ENCODE measurements at places on chromosomes 5 and 9.

- DNase-seq = no peak
These were observed 12.7 kb upstream of the EBF1 start for GRCh38 chr5:159112436-159112835.

- DNase-seq = no peak
These were observed 295.9 kb upstream of the TNC start for GRCh38 chr9:115413766-115414382.

DNA sequence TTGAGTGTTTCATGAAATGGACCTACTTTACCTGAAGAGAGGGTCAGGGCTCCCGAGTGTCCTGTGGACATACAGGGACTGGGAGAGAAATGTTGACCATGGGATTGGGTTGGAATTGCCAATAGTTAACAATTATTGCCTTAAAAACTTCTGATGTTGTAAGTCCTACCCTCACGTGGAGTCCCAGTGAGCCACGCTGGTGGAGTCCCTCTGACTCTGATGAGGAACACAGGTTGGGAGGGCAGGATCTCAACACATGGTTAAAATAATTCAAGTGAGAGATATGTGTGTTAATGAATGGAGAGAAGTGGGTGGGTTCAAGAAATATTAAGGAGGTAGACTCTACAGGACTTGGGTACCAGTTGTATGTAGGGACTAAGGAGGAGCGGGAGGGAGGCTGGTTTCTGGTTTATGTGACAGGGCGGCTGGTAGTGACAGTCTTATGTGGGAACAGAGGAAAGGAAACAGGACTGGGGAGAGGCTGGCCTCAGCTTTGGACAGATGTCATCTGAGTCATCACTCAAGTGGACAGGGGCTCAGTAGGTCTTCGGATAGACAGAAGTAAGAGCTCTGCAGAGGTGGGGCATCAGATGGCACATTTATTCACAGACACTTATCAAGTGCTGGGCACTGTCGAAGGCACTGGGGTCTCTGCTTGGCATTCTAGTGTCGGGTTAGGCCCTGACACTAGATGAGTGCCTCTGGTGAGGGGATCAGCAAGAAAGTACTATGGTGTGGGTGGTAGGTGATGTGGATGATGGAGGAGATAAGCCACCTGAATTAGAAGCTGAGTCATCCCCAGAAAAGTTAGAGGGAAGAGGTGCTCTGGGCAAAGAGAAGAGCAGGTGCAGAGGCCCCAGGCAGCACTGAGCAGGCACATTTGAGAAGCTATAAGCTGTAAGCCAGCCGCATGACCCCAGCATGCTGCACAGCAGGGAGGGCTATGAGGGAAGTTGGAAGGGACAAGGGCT lies 27.2 kb downstream of the MAML1 start:
- DNase-seq = no peak

GRCh38 chr5:129804705-129805104 lies 56.8 kb downstream of the MINAR2 start:
- no peak for DNase-seq

DNA sequence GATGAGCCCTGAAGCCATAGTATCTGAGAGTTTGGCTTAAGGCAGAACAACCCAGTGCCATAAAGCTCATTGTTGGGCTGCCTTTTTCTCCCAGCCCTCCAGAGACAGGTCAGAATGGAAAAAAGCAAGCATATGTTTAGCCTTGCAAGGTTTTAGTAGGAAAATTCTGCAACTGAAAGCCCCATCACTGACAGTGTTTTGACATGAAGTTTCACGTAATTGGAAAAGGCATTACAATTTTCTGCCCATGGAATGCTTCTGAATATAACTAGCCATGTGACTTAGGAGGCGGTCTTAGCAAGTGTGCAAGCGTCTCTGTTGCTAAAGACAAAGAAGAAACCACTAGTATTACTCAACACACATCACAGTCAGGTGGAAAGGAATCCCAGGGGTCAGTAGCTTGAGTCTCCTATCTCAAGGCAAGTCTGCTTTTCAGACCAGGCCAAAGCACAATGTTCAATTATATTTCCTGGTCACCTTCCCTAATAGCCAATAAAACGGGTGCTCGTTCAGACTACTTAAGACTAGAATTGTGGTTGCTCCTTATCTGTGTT lies 117.6 kb downstream of the CARTPT start:
- DNase-seq = no peak

- DNase-seq = no peak
These were observed 245.8 kb upstream of the MAP3K1 start for GRCh38 chr5:56569566-56569965.

GRCh38 chr9:97759581-97760288 lies 62.6 kb upstream of the XPA start:
- DNase-seq = no peak

GRCh38 chr9:88663771-88664419 lies 128.9 kb downstream of the NXNL2 start:
- no peak for DNase-seq

DNA sequence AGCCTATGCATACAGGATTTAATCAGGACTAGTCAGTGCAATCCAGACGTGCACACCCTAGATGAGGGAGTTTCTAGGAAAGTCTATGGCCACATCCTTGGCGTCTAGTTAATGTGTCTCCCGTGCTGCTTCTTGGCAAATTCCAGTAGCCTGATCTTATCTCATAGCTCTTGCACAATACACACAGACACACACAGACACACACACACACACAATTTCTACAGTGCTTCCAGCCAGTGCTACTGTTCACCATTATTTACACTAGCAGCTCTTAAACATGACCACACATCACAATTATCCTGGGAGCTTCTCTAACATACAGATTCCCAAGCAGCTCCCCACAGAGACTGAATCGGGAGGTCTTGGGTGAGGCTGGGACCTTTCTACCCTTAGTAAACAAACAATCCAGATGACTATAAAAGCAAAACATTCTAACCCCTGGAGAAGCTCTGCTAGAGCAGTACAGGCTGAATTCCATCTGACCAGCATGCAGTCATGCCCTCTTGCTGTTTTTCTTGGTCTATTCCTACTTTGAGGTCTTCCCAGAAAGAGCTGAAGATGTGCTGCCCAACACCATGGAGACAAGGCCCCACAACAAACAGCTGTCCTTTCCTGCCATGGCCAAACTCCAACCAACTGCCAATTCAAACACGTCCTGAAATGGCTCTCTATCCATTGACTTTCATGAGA lies 236.6 kb downstream of the DEPDC1B start:
- no peak for DNase-seq

- no peak for DNase-seq
These were observed 8.5 kb downstream of the DOCK8 start for GRCh38 chr9:223152-223551.

DNA sequence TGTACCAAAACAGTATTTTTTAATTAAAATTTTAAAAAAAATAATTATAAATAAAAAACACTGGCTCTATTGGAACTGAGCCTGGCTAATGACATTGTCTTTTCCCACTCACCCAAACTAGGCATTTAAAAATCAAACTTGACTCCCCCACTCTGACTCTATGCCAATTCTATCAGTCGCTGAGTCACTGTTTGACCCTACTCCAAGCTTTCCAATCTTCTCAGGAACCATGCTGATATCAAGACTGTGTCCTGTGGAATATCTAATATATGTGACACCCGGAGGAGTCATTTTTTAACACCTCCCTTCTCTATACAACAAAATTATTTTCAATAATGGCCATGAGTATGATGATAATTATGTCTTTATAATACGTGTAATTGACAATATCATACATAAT lies 171.6 kb upstream of the RASEF start:
- no peak for DNase-seq

- DNase-seq = no peak
These were observed 15.7 kb downstream of the PTPN3 start for GRCh38 chr9:109482391-109482916.

DNA sequence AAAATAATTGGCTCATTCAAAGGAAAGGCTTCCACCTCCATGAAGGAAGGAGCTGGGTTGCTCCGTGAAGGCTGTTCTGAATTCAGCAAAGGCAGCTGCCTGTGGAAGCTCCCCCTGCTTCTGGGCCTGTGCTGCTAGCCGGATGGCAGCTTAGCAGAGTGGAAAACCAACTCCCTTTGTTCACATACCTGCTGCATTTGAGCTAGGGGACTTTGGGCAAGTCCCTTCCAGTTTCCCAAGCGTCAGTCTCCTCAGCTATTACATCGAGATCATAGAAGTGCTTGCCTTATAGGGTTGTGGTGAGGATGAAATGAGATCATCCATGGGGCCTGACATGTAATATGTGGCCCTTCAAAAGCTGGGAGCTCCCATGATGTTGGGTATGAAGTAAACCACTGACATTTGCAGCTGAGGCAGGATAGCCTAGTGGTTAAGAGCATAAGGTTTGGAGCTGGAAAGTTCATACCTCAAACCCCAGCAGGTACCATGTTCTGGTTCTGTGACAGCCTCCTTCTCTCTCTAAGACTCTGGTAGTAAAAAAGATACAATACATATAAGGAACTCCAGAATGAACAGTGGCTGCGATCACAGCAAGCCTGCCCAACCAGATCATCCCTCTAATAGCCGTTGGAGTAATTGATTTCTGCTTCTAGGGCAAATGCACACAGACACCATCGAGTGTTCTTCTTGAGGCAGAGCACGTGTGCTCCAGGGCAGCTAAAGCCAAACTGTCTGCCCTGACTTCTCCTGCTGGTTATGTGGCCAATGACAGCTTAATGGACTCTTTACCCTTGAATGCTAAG lies 11.0 kb upstream of the DENND1A start:
- no peak for DNase-seq

DNA sequence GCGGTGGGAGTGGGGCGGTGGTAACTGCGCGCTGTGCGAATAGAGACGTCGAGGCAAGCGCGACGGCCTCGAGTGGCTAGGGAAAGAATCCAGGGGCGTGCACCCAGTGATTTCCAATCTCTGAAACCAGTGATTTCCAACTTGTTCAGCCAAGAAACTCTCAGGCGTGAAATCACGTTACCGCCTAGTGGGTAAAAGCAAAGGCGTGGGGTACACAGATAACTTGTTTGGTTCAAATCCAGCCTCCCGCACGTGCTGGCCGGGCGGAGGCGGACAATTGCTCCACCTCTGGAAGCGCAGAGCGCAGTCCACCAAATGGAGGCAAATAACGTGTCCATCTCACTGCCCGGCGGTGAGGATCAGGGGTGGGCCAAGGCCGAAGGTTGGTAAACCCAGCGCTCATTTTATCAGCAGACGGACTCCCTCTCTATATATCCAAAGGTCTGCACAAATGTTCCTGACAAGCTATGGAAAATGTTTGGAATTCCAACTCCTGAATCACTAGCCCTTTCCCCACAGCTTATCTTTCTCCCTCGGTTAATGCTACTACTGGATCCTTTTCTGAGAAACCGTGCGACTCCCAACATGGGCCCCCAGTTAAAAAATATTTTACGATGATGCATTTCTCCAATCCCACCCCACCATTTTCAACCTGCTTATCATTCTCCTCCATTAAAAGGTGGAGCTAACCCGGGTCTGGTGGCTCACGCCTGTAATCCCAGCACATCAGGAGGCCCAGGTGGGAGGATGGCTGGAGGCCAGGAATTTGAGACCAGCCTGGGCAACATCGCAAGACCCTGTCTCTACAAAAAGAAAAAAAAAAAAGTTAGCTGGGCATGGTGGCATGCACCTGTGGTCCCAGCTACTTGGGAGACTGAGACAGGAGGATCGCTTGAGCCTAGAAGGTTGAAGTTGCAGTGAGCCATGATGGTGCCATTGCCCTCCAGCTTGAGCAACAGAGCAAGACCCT lies 950 bp upstream of the FNBP1 start:
- DNase-seq = peak; percentile 30

- no peak for DNase-seq
These were observed 145.0 kb upstream of the PCA3 start for GRCh38 chr9:76619197-76619596.

DNA sequence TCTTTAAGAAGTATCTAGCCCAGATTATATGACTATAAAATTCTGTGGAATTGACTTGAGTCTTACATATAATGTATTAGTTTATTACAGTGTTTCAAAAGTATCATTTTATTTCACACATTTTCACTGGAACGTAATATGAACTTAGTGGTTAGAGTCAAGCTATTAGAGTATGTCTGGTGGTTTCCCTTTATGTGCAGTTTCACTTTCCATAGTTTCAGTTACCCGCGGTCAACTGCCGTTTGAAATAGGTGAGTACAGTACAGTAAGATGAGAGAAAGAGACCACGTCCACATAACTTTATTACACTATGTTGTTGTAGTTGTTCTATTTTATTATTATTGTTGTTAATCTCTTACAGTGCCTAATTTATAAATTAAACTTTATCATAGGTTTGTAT lies 50.5 kb downstream of the COMMD10 start:
- DNase-seq = no peak

GRCh38 chr9:121858788-121859187 lies 207.4 kb downstream of the DAB2IP start:
- no peak for DNase-seq

DNA sequence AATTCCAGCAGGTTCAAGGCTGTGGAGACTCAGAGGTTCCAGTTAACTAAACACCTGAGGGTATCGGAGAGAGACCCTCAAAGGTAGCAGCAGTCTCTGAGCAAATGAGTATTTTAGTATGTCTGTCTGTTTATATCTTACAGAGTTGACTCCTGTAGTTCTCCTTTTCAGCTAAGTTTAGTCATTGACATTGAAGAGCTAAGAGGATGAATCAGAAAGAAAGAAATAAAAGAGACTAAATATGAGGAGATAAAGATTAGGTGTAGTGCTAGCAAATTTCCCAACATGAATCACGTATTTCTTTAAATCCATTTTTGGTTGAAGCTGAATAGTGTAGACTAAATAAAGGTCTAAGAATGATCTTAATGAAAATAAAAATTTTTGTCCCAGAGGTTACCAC lies 474.0 kb upstream of the RGMB start:
- DNase-seq = no peak

DNA sequence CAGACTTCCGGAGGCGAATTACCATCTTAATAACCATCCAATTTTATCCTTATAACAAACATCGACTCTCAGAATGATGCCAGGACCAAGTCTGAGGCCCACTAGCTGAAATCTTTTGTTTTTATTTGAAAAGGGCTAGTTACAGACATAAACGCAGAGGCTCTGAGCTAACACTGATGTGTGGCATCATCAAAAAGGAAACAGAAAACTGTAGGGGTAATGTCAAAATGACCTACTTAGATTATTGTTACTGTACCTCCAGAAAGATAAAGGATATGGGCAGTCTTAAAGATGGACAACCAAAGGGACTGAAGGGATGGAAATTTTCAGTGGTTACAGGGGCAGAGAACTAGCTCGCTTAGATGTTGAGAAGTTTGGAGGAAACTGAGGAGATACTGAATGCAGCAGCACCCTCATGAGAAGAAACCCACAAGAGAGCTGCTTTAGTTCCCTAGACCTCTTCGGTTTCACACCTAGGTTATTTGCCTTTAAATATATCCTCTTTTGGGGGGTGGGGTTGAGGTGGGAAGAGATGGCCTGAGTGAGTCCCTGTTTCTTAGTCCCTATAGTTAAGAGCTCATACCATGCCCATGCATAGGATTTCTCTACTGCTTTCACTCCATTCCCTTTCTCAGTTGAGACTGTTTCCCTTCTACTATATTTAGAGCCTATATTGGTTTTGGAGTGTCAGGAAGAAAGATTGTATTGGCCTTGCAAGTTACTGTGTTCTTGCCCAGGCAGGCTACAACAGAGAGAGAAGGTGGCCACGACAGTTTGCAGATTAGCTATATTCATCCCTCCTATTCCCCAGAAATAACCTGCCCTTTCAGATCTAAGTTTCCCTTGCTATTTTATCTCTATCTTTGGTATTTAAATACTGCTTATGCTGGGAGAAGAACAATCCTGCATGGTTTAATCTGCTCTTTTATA lies 320.4 kb upstream of the EFNA5 start:
- DNase-seq = no peak

GRCh38 chr5:151348789-151349188 lies 1.4 kb upstream of the SLC36A2 start:
- no peak for DNase-seq

Measured in cerebellum (tissue), 4 donors.